ENCODE measurements at places on chromosomes 5 and 9.

DNA sequence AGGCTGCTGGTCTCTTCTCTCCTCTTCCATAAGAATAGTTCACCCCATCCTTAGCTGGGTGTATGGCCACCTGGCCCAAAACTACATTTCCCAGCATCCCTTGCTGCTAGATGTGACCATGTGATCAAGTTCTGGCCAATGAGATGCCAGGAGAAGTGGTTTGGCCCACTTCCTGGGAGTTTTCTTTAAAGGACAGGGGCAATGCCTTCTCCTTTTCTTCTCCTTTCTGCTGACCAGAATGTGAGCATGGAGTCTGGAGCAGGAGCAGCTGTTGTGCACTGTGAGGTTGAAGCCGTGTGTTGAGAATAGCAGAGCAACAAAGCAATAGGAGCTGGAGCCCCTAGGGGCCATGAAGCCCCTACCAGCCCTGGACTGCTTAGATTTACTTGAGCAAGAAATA lies 36.8 kb downstream of the C9orf50 start:
- no peak for DNase-seq

DNA sequence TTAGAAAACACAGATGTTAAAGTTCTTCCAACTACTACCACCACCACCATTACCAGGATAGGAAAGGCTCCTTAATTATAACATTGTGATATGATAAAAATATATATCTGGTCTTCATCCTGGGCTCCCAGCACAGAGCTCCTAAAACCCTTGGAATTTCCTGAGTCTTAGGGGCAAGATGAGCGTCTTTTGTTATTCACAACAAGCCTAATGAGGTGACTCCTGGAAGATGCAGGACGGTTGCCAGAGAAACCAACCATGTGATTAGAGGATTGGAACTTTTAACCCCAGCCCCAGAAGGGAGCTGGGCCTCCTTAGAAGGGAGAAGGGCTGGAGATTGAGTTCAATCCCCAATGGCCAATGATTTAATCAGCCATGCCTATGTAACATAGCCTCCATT lies 148.0 kb upstream of the ADRA1B start:
- DNase-seq = no peak

DNA sequence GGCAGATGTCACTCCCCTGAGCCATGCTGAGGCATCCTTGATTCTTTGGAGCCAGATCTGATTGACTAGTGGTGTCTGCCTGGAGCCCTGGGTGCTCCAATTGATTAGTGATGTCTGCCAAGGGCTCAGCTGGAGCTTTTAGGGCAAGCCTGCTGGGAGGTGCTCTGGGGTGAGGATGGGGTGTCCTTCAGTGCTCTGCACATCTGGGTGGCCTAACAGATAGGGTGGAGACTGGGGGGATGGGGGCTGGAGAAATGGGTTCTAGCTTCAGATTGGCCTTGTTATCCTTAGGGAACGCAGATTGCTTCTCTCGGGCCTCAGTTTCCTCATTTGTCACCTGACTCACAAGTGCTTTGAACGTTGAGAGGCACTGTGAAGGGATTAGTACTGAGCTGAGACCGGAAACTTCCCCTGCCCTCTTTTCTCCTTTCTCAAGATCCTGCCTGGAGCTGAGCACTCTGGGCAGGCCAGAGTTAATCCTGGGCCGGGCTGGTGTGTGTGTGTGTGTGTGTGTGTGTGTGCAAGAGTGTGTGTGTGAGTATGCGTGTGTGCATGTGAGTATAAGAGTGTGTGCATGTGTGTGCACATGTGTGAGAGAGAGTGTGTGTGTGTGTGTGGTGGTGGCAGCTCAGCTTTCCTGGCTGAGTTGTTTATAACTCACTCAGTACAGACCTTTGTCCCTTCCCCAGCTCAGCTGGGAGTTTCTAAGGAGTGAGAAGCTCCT lies 5.6 kb upstream of the IER5L start:
- no peak for DNase-seq

- no peak for DNase-seq
Observed at GRCh38 chr5:72693546-72694205, 122.8 kb upstream of the TNPO1 start.

DNA sequence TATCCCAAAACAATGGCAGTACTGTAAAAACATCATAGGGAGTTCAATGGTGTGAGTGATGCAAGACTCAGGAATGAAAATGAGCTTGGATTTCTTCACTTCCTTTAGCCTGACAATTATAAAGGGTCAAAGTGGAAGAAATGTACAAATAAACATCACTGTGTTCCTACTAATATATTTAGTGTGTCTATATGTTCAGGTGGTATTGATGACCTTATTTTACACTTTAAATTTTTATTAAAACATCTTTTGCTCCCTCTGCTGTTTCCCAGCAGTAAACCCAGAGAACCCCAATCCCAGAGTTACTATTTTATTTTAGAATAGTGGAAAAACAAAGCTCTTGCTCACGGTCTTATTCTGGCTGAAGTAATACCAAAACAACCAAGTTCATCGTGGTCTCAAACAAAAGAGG lies 2.0 kb downstream of the LOX start:
- DNase-seq = no peak

GRCh38 chr9:133943781-133944745 lies 48.1 kb downstream of the VAV2 start:
- no peak for DNase-seq

DNA sequence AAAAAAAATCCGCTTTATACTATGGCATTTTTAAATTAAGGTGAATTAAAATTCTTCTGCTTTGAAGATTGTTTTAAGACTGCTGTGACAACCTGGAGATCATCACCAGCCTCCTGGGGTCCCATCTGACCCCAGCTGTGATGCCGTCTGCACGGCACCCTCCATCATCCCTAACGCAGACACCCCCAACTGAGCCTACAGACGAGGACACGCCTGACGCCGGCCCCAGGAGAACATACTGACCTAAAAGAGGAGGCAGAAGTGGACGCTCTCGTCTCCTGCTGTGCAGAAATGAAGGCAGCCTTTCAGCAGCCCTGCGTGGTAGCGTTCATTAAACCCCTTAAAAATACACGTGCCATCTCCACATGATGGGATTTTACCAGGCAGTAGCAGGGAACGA lies 125.6 kb upstream of the PPP1R26 start:
- no peak for DNase-seq

DNA sequence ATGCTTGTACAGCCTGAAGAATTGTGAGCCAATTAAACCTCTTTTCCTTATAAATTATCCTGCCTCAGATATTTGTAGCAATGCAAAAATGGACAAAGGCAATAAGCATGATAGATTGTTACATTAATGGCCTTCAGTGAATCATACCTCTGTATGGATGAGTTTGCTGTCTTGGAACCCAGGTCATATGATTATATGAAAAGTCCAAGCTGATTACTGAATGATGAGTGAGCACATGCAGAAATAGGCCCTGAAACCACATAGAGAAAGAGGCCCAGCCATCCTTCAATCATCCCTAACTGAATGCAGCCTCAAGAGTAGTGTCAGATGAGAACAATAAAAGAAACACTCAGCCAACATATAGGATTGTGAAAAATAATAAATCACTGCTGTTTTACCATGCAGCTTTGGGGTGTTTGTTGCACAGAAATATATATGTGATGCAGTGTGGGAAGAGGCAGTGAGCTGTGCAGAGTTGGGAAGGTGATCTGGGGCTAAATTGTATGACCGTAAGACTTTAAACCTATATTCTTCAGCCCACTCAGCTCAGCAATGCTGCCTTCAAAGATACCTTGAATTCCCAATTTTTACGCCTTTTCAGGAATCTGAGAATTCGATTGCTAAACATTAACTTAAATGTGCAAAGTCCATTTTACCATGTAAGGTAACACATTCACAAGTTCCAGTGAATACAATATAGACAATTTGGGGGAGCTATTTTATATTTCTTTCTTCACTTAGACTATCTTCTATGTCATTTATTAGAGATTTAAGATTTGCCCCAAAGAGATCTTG lies 36.3 kb upstream of the SHISAL2B start:
- DNase-seq = no peak

DNA sequence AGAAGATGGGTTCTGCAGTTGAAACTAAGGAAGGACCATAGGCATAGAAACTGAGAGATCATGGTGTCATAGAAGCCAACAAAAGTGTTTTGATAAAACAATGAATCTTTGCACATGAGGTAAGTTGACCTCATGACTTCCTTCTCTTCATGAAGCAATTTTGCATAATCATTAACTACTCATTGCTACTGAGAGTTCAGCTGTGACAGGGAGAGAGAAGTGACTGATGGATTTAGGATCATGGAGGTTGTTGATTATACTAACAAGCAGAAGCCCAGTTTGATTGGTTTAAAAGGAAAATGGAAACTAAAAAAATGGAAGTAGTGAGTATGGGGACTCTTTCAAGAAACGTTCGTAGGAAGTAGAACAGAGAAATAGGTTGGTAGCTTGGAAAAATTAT lies 51.2 kb downstream of the PARP8 start:
- DNase-seq = no peak

GRCh38 chr9:4423207-4423610 lies 67.1 kb upstream of the SLC1A1 start:
- DNase-seq = no peak

GRCh38 chr5:154669402-154669801 lies 85.8 kb upstream of the LARP1 start:
- DNase-seq = no peak

DNA sequence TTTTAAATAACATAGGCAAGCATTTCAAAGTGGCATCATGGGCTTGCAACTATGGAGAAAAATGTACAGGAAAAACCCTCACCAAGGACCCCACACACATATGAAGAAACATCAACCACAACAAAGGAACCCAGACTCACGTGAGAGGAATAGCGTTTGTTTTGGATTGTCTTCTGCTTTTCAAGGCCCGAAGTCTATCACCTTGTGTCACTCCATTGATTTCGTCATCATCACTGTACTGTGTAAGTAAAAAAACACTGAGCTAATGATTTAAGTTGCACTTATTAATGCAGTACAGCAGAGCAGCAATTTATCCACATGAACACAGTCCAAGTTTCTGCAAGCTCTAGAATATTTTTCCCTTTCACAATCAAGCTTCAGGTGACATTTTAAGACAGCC lies 72.4 kb downstream of the HABP4 start:
- DNase-seq = no peak

DNA sequence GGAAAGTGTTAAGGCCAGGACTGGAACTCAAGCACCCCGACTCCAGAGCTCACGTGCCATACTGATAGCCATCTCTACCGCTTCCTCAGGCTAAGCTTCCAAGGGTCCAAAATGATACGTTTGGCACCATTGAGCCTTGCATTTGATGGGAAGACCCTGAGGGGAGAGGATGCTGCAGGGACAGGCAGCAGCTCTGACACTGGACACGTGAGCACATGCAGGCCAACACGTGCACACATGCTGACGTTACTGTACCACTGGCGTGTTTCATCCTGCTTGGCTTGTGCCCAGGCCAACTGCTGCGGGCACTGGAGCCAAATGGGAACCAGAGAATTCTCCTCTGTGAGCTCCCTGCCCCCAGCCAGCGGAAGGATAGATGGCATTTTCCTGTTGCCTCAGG lies 5.2 kb downstream of the FAT2 start:
- no peak for DNase-seq

DNA sequence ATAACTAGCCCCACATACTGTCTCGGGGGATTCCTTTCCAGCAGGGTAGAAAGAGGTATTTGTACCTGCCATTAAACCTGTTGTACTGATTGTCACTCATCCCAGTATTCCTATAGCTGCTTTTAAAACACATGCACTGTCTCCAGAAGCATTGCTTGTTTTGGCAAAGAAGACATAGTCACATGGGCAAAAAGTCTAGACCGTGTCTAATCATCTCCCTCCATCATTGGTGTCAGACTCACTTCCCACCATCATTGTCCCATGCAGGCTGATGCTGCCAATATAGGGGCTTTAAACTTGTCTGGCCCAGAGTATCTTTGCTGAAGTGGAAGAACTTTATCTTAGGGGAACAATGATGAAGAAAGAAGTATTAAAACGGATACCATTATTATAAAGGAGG lies 12.6 kb downstream of the DNAJC21 start:
- no peak for DNase-seq

- no peak for DNase-seq
Observed at GRCh38 chr9:107243742-107244141, 39.3 kb upstream of the RAD23B start.

DNA sequence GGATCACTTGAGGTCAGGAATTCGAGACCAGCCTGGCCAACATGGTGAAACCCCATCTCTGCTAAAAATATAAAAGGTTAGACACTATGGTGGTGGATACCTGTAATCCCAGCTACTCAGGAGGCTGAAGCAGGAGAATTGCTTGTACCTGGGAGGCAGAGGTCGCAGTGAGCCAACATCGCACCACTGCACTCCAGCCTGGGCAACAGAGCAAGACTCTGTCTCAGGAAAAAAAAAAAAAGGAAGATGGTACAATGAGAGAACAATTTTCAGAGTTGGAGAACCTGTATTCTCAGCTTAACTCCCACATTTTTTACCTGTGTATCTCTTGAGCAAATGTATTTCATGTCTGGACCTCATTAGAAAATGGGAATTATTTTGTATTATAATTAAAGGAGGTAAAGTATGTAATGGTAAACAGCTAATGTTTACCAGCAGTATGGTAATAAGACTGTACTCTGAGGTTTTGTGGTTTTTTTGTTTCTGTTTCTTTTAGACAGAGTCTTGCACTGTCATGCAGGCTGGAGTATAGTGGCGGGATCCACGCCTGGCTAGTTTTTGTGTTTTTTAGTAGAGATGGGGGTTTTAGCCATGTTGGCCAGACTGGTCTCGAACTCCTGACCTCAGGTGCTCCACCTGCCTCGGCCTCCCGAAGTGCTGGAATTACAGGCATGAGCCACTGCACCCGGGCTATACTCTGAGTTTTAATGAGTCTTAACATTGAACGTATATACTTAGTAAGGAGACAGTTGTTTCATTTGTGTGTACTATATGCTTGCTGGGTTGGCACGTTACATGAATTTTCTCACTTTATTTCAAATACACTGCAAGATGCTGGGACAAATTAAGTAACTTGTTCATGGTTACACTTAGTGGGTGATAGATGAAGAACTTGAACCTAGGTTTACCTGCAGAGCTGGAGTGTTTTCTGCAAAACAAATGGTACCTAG lies 16.2 kb downstream of the UHRF2 start:
- DNase-seq = no peak

DNA sequence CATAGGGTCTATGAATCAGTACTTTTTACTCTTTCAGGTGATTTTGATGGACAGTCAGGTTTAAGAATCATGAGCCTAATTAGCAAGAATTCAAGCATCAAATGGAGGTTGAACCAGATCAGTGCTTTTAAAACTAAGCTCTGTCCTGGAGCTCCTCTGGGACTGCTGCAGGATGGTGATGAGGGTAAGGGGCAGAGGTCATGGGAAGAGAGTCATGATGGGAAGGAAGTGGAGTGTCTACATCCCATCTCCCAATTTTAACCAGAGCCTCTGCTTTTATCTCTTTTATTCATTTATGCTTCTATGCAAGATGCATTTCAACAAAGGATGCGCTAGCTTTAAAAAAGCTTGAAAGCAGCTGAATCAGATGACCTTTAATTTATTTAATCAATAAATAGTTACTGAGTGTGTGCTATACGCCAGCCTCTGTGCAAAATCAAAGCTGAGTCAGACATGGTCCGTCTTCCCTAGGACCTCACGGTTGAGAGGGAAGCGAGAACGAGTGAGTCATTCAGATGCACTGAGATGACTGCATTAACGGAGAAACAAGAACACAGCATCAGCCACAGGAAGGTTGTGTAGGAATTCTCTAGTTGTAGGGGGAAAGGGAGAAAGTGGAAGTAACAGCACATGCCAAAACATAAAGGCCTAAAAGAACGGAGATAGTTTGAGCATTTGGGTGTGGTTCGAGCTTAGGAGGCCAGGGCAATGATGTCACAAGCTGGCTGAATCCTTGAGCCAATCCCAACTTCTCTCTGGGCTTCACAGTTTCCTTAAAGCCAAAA lies 441.6 kb upstream of the BRINP1 start:
- peak; percentile 71 for DNase-seq

All from BJ (cell line).